ENCODE measurements at places on chromosomes 4 and X. TPM values are rescaled to one million over a fixed set of nuclear protein-coding genes. Genes with fewer than 3 reads are reported as not detected.

- no peak for DNase-seq
These were observed 403.3 kb downstream of the HNRNPD start for GRCh38 chr4:81970454-81970853.

- DNase-seq: no peak
These were observed 17.9 kb downstream of the EXOC1 start for GRCh38 chr4:55871299-55871800.

GRCh38 chr4:159498446-159499115 is 395.7 kb downstream of the RAPGEF2 start:
- no peak for DNase-seq

GRCh38 chr4:52713456-52713937 is 37.7 kb downstream of the ERVMER34-1 start:
- DNase-seq: no peak

DNA sequence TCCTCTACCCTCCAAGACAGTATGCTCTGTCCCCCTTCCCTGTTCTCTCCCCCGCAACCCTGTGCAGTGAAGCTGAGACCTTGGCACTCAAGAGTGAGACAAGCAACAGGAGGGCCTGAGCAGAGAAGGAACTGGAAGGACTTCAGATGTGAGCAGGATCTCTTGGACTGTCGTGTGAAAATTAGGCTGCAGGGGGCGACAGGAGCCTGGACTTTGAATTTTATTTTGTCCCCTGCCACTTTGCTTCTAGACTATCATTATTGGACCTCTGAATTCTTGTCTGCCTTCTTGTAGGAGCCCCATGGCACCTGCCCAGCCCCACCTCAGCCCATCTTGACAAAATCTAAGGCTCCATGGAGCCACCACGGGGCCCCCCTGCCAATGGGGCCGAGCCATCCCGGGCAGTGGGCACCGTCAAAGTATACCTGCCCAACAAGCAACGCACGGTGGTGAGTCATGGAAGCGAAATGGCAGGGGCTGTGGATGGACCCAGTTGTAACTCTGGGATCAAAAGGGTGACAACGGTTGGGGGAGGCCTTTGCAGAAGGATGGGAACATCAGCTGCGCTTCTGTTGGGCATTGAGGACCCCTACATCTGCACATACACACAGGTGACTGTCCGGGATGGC is 1.7 kb downstream of the ARAF start:
- peak; percentile 27 for DNase-seq

GRCh38 chr4:153039542-153040185 is 103.5 kb downstream of the FHDC1 start:
- DNase-seq: no peak

DNA sequence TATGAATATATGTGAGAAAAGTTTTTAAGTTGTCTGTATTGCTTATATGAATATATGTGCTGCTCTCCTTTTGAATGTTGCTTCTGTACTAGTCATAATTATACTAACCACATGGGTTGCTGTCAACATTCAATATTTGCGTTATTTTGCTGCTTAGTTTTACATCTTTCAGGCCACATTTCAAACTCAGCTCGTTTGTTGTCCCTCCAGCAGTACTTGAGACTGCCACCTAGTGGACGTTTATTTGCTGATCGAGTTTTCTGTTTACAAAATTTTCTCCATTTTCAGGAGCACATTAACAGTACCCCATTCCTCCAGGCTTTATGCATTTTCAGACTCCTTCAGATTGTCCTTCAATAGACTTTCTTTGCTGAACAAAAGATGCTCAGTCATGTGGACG is 75.8 kb downstream of the NUDT11 start:
- peak; percentile 72 for DNase-seq

DNA sequence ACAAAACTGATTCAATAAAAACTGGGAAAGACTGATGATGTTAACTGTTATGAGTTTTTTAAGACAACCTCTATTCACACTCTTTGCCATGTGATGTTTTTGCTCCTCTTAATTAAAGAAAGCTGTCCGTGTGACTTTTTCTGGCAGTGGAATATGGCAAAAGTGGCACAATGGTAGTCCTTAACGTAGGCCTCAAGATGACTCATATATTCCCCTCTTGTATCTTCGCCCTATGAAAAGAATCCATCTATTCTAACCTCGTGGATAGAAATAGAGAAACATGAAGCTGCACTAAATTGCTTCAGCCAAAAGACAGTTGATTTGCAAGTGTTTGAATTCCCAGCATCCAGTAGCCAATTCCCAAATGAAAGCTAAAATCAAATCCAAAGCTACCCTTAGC is 603.8 kb upstream of the PCDH7 start:
- DNase-seq: no peak

GRCh38 chr4:61451935-61452334 is 251.8 kb downstream of the ADGRL3 start:
- peak; percentile 5 for DNase-seq

DNA sequence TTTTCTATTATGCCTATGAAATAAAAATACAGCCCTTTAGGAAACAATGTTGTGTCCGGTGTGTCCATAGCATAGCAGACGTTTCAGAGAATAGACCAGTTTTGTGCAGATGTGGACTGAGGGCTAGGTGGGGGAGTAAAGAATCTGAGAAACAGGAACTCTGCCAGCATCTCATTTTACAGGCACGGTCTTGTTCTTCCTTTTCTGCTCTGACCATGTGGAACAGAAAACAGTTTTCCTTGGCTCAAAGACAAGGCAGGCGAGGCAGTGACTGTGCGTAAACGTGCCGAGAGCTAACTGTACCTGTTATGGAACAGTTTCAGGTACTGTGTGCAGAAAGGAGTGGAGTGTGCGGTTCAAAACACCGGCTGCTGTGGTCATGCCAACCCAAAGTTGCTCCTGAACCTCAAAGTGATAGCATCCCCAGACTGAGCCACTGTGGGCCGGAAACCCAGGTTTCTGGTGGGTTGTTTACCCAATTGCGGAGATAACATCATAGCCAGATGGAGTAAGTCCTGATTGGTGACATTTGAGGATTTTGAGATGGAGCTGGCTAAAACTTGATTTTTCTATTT is 20.2 kb downstream of the CNGA2 start:
- DNase-seq: no peak

- DNase-seq: no peak
These were observed 529.3 kb downstream of the ANKRD50 start for GRCh38 chr4:124183231-124183630.

GRCh38 chr4:161314371-161314770 is 849.4 kb downstream of the FSTL5 start:
- no peak for DNase-seq

DNA sequence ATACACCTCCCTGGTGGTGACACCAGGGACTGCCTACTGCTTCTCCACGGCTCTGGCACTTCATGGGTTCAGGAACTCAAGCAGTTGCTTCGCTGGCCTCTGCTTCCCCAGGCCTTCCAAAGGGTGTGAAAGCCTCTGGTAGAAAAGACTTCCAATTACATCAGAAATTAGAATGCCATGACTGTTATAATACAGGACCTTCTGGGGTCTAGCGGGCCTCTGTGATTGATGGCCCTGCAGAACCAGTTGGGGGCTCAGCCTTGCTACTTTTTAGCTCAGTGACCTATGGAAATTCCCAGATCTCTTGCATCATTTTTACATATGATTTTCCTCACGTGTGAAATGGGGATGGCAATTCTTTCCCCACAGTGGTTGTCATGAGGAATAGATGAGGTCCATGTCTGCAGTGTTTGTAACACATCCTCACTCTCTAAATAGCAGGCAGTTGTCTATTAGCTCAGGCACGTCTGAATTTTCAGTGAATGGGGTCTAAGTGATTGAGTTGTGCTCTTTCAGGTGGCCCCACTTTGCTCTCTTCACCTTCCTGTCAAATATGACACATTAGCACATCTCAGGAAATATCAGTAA is 198.3 kb downstream of the STIM2 start:
- no peak for DNase-seq

Gene UGT2A3
- not detected for total RNA-seq

Gene CXCL13
- total RNA-seq: not detected

Gene F8A2
- not detected for total RNA-seq

Gene FAM9C
- total RNA-seq: not detected

Gene SLC7A11
- 32.2 TPM for total RNA-seq

Gene SHOX
- not detected for total RNA-seq

Gene FREM3
- total RNA-seq: 0.07 TPM
